ENCODE measurements at places on chromosomes 3 and 15.

GRCh38 chr3:188212308-188212969 is 58.5 kb downstream of the LPP start:
- DNase-seq = no peak

GRCh38 chr15:85094685-85095084 is 113.0 kb downstream of the PDE8A start:
- no peak for DNase-seq

DNA sequence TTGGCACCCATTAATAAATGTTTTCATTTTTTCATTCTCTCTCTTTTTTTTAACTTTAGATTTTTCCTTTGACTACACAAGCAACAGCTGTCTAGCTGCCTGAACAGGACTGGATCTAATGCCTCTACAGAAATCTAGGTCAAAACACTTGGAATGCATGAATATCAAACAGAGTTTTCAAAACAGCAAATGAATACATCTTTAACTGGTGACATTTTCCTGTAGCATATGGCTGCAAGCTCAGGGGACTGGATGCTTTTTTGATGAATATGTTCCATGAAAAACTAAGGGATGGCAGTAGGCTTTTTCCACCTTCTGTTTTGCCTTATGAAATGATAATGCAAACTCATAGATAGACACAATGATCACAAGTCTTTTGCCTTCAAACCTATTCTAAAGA is 661.7 kb downstream of the MCTP2 start:
- no peak for DNase-seq

DNA sequence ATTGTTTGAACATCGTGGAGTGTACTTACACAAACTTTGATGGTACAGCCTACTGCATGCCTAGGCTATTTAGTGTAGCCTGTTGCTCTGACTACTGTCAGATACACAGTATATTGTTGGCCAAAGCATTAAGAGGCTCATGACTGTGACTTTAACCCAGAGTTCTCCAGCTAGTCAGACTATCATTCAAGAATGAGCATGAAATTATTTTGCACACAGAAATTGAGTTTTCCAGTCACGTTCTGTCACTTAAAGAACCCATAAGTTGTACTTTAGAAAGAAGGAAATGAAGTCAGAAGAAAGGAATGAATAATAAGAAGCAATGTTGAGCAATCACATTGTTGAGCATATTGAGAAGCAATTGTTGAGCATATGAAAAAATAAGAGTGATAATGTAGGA is 37.6 kb upstream of the SLC22A13 start:
- DNase-seq = no peak

GRCh38 chr15:55823191-55823670 is 80.3 kb upstream of the PRTG start:
- DNase-seq = peak; percentile 66

- DNase-seq = no peak
Measured at GRCh38 chr3:187971629-187972028, 182.3 kb upstream of the LPP start.

DNA sequence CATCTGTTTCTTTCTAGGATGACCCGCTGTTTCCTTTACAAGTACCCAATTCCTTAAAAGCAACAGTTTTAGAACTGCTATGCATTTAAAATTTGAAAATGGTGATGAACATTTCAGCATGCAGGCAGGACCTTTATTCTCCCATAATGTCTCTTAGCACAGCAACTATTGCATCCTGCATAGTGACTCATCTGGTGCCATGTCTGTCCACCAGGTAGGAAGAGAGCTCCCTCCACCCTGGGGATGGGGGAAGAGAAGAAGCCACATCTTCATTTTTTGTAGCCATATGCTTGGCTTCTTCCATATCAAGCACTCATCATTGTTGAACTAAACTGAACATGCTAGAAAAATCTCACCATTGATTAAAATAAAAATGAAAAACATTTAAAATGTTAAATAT is 9.9 kb downstream of the GPR15 start:
- DNase-seq = no peak

DNA sequence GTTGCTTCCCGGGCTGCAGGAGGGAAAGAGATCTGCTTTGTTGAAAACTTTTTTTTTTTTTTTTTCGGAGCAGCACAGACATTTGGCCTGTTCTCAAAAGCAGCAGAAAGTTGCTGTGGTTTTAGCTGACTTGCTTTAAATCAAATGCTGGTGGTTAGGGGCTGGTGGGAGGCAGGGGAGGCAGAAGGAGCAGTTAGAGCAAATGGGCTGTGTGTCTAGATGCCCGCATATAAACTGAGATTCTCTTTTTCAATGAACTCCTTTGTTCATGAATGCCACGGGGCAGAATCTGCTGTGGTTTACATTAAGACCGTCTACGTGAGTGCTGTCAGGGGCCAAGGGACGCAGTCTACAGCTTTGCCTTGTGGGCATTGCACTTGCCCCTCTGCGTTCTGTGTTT is 95.9 kb downstream of the FLNB start:
- DNase-seq = no peak

DNA sequence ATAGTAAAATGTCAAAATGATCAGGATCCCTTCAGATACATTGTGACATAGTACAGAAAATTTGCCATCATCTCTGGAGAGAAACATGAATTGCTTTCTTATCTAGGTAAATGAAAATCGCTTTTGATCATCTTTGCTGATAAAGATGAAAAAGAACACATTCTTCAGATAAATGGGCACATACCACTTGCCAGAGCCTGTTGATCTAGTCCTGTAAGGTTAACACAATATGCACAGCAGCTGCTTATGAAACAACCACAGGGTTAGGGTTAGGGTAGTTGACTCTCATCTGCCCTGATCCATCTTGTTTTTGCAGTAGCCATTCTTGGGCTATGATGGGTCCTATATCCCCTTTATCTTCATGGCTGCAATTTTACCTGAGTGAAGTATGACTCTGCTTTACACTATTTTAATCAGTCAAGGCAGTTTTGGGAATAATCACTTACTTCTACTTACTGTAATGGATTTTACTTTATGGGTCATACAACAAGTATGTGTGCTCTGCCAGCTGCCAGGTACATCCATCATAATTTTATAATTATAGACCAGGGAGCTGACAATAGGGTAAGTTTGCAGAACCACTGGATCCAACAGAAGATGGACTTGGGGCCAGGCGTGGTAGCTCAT is 12.6 kb upstream of the SPINK8 start:
- no peak for DNase-seq

GRCh38 chr15:80992441-80992840 is 2.8 kb upstream of the MESD start:
- no peak for DNase-seq

GRCh38 chr15:35040339-35041255 is 44.5 kb downstream of the NANOGP8 start:
- no peak for DNase-seq

DNA sequence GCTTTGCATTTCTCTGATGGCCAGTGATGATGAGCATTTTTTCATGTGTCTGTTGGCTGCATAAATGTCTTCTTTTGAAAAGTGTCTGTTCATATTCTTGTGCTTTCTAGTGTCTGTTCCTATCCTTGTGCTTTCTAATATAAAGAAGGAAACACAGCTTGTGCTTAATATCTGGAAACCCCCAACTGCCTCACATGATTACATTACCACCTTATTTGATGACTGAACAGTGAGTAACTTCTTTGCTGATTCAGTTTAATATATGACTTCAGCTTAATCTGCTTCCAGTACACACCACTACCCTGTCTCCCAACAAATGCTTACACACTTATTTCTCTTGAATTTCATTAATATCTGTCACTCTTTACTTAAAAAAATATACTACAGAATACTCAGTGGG is 835.1 kb downstream of the EDEM1 start:
- DNase-seq = no peak

- peak; percentile 16 for DNase-seq
Measured at GRCh38 chr3:58026598-58026997, 18.4 kb downstream of the FLNB start.

- peak; percentile 81 for DNase-seq
Measured at GRCh38 chr3:141412087-141412935, 44.0 kb downstream of the ZBTB38 start.

Measured in NCI-H1417 (cell line).